Stimulated activated CD4-positive, alpha-beta T cell treated with anti-CD3 and anti-CD28 coated beads, Interleukin-2, amount 100 ng/mL, for 24 hours (primary cell): ENCODE measurements at places on chromosomes 6 and 20.

DNA sequence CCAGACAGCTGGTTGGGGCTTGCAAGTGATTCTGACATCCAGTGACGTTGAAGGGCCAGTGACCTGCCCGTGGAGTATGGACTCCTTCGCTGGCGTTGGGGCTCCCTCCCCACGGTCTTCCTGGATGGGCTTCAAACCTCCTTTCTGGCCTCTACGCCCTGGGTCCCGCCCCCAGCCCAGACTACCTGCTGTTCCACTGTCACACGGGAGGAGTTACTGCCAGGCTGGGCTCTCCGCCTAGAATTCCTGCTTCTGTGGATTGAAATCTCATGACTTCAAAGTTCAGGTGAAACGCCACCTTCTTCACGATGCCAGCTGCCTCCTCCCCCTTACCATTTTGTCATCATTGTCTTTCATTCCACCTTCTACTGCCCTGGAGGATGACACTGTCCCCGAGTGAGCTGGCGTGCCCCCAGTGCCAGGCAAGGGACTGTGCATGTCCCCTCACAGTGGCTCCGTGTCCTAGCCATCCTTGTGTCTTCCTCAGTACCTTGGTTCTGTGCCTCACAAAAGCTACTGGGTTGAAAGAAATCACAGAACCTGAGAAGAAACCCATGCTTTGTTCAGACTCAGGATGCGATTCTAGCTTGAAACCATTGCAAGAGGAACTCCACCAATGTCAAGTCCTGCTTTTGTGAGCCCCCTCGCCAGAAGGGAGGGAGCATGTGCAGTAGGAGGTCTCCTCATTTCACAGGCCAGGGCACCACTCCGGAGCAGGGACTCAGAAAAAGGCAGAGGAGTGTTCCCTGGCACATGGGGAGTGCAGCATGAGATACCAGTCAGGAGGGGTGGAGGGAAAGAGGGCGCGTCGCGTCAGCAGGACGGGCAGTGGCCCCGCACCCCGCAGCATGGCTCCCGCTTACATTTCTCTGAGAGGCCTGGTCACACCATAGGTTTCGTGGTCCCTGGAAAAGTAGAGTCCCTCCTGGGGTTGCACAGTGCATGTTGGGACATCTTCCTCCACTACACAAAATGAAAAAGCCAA is 11.0 kb upstream of the IRF4 start:
- no peak for DNase-seq

DNA sequence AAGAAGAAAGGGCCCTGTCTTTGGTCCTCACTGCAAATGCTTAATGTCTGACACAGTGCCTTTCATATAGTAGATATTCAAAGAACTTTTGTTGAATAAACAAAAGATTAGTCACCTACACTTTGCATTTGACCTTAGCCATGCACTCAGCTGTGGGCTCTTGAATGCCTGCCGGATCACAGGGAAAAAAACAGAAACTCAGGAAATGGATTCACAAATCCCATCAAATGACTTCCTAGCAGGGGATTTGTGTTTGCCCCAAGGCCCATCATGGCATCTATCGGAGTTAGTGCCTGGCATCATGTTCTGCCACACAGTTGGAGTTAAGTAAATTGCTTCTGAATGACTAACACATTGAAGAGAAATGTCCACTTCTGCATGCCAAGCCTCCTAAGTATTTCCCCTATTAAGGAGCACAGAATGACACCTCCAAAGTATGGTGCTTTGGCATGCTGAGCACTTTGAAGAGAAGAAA is 72.3 kb upstream of the DST start:
- no peak for DNase-seq

GRCh38 chr6:74208239-74208638 is 512.2 kb downstream of the CD109 start:
- DNase-seq, result no peak

GRCh38 chr6:136066005-136066404 is 184.1 kb downstream of the MTFR2 start:
- DNase-seq, result no peak

- no peak for DNase-seq
Observed at GRCh38 chr6:159689001-159689400, 4.0 kb downstream of the SOD2 start.

DNA sequence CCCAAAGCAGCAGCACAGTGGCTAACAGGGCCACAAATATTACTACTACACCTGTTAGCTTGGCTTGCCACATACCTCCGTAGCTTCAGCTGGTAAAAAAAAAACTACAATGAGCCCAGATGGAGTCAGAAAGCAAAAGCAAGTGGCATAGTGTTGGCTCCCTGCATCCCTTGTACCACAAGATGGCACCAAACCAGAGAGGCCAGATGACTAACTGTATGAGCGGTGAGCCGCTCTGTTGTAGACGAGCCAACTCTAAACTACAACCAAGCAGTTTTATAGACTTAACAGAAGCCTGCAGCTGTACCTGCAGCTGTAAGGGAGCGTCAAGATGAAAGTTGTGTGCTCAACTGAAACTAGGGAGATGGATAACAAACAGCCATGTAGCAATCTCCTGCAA is 84.5 kb upstream of the MCHR2 start:
- no peak for DNase-seq

GRCh38 chr6:99345164-99345563 is 4.3 kb downstream of the FAXC start:
- no peak for DNase-seq
